Foreskin keratinocyte (primary cell): ENCODE measurements at places on chromosomes 5 and 9. TPM values are rescaled to one million over a fixed set of nuclear protein-coding genes. Genes with fewer than 3 reads are reported as not detected.

DNA sequence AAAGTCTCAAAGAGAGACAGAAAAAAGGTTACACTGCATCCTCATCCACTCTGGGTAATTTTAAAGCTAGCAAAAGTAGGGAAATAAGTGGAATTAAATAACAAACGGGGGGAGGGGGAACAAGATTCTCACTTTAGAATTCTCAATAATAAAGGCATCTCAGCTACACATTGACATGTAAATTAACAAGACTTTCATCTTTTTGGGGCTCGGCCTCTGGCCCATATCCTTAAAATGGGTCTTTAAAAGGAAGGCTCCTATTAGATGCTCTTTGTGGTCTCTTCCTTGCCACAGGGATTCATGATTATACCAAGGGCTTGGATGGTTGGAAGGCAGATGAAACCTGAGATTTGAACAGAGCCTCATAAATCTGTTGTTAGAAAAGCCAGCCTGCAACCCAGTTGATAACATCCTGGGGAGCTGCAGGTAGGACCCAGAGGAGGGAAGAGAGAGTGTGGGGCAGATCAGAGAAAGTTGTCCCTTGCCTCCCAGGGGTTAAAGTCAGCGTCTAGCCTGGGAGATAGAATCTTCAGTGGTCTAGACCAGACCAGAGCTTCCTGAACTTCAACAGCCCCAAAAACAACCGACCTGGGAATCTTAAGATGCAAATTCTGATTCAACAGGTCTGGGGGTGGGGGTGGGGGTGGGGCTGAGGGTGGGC is 135.9 kb downstream of the GCNT1 start:
- no peak for DNase-seq

- DNase-seq: no peak
Measured at GRCh38 chr5:62935660-62936059, 357.0 kb downstream of the LRRC70 start.

DNA sequence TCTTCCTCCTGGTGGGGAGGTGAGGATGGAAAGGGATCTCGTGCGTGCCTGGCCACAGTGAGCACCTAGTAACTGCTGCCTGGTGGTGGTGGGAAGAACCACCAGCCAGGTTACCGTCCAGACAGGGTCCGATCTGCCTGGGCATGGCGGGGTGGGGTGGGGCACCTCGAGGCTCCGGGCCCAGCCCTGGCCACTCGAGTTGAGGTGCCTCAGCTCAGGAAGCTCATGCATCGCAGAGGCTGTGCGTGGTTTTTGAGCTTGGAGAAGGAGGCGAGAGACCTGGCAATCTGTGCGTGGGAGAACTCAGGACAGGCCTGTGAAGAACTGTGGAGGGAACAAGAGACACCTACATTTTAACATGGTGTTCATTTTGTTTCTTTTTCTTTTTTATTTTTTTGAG is 31.0 kb upstream of the FIBCD1 start:
- DNase-seq: no peak

The SLC25A2 gene
- not detected in 2 replicates for total RNA-seq

DNA sequence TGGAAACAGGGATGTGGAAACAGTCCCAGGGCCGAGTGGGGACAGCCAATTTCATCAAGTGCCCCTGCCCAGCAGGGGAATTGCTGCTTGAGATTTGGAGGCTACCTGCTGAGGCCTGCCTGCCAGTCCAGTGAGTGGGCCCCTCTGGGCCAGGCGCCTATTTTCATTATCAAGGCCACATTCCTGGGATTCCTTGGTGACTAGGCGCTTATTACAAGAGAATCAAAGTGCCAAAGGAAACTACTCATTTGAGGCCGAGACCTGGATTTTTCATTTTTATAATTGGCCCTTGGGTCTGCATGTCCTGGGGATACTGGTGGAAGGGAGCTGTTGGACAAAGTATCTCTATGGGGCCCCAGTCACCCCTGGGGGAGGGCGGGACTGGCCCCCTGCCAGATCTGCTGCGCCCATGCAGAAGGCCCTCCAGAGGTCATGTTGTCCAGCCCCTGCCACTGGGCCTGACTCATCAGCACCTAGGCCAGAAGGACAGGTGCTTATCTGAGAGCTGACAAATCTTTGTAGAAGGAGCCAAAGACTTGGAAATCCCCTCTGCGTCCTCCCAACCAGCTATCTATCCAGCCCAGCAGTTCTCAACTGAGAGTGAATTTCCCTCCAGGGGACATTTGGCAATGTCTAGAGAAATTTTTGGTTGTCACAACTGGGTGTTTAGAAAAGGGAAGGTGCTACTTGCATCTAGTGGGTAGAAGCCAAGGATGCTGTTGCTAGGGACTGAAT is 45.6 kb downstream of the FOXI1 start:
- peak; percentile 91 for DNase-seq

DNA sequence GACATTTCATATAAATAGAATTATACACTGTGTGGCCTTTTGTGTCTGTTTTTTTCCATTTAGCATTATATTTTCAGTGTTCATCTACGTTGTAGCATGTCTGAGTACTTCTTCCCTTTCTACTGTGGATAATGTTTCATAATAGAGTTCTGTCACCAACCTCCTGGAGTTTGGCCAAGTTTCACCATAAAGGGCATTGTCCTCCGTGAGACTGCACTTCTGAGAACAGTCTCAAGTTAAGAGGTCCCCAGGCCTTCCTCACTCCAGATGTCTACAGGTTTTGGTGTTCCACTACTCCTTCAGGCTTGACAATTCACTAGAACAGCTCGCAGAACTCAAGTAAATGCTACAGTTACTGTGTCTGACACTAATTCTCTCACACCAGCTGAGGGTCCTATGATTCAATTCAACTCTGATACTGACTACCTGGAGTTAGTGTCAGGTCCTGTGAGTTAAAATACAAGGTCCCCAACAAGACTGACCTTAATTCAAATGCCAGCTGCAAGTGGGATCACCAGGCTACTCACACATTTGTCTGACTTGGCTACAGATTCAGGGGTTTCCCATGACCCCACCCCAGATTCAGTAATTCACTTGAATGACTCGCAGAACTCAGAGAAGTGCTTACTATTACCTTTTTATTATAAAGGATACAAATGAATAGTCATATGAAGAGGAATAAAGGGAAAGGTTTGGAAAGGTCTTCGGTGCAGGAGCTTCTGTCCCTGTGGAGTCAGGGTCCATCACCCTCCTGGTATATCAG is 31.1 kb downstream of the SLC35A4 start:
- DNase-seq: no peak

- DNase-seq: no peak
Measured at GRCh38 chr5:37735649-37736347, 104.0 kb downstream of the GDNF start.

The TMEM252 gene
- total RNA-seq: not detected in 2 replicates

- peak; percentile 76 for DNase-seq
Measured at GRCh38 chr5:130795037-130795436, 370.0 kb downstream of the HINT1 start.

GRCh38 chr5:111680737-111681413 is 76.1 kb downstream of the NREP start:
- peak; percentile 82 for DNase-seq

The ANKRD34B gene
- total RNA-seq: not detected in 2 replicates

GRCh38 chr5:119385136-119385535 is 29.3 kb downstream of the TNFAIP8 start:
- no peak for DNase-seq

The OR4F3 gene
- total RNA-seq: not detected in 2 replicates

The SLC23A1 gene
- not detected in 2 replicates for total RNA-seq

DNA sequence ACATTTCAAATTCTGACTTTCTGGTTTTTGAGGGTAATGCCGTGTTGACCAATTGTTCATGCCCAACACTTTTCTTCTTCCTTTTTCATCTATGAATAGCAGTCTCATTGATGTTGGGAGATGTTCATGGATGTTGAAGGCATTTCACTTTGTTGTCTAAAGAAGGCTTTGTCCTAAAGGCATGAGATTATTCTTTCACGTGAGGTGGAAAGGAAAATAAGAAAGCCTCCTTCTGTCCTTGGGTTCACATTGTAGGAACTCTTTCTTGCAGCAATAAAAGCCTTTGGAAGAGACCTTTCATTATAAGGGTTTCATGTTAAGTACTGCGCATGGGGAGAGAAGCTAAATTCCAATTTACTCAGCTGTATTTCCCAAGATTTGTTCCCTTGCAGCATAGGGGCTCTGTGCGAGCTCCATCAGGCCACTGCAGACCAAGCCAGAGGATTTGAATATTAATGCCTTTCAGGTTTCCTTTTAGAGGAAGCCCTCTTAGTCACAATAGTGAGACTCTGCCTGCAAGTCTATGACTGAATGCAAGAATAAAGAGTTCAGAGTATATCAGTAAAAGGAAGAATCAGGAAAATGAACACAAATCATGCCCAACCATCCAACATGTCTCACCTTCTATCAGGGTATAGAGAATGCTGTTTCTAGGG is 274.6 kb downstream of the TMEM38B start:
- DNase-seq: no peak

- DNase-seq: no peak
Measured at GRCh38 chr5:1526190-1526631, 2.5 kb upstream of the LPCAT1 start.

- DNase-seq: peak; percentile 64
Measured at GRCh38 chr5:54309691-54310432, 511 bp downstream of the ARL15 start.

DNA sequence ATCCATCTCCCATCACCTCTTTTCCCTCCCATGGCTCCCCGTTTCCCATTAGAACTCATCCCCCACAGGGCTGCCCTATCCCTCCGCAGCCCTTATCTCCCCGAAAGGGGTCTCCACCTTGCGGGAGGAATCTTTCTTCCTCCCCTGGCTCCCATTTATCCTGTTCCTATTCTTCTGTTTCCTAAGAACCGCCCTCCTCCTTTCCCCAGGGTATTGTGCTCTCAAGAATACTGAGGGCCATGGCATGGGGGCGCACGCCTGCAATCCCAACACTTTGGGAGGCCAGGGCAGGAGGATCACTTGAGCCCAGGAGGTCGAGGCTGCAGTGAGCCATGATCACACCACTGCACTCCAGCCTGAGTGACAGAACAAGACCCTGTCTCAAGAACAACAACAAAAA is 665 bp downstream of the CD72 start:
- no peak for DNase-seq

The TMC1 gene
- total RNA-seq: not detected in 2 replicates

- no peak for DNase-seq
Measured at GRCh38 chr5:50655067-50655809, 11.2 kb upstream of the PARP8 start.

The OMD gene
- not detected in 2 replicates for total RNA-seq

DNA sequence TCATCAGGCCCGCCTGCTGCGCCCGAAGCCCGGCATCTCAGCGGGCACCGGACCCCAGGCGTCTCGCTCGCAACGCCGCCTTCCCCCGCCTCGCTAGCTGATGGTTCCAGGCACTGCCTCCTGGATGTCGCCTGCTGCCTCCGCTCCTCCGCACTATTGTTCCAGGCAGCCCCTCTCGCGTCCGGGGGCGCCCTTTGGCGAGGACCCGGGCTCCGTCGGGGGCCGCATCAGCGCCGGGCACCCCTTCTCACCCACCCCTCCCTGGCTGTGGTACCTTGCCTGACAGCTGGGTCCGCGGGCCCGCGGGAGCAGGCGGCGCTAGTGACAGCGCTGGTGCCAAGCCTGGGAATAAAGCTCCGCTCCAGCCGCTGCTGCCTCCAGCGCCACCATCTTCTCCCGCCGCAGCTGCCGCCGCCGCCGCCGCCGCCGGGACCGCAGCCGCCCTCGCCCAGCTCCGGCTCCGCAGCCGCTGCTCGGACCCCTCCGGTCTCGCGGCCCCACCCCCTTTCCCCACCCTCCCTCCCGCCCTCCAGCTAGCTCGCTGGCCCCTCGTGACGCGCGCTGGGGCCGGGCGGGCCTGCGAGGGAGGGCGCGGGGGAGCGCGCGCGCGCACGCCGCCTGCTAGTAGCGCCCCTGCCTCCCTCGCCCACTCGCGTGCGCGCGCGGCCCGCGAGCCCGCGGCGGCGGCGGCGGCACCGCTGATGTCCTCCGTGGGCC is at the start of gene APBA1:
Gene APBA1, minus strand, starts transcription at position 493 of the 717 bp plus-strand sequence.
- no peak for DNase-seq

DNA sequence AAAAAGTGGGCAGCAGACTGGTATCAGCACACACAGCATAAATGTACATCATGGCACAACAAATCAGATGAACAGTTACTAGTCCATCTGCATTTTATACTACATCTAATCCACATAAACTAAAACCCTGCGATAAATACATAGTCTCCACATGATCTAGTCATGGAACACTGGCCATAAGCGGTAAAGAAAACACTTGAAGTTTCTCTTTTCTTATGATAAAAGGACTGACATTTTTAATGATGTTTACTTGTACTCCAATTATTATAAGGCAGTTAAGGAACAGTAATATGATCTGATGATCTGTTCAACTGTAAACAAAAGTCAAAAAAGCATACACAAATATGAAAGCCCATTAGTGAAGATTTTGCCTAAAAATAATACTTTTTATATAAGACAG is 112.5 kb downstream of the MPDZ start:
- DNase-seq: no peak

DNA sequence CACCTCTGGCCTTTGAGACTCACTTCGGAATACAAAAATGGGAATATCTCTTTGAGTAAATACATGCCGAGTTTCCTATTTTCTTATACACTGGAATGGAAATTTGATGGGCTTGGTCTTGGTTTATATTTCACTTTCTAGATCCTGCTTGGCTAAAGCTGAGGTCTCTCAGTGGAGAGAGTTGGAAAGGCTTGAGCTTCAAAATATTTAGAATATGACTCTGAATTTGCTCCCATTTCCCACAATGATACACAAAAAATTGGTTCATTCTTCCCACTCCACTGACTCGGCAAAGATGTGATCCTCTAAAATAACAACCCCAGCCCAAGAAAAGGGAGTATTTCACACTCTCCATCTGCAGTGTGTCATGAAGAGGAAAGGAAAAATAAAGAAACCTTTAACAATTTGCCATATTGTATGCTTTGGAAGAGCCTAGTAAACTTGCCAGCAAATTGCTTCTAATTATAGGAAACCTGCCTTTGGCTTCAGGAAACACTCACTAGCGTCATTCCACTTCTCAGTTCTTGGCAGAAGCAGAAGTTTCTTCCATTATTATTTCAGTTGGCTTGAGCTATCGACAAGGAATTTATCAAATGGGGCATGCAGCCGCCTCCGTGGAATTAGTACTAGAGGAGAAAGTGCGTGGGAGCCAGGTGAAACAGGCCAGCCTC is 302.9 kb downstream of the NSG2 start:
- DNase-seq: no peak

The INPP5E gene
- 11.5 and 12.6 TPM in 2 replicates for total RNA-seq

The ZBTB6 gene
- total RNA-seq: 9.7 and 10.3 TPM in 2 replicates

- DNase-seq: no peak
Measured at GRCh38 chr9:7316166-7316795, 483.3 kb downstream of the DMAC1 start.

- peak; percentile 71 for DNase-seq
Measured at GRCh38 chr5:17203329-17204132, 13.9 kb upstream of the BASP1 start.

- peak; percentile 17 for DNase-seq
Measured at GRCh38 chr9:107173422-107174180, 109.5 kb upstream of the RAD23B start.

DNA sequence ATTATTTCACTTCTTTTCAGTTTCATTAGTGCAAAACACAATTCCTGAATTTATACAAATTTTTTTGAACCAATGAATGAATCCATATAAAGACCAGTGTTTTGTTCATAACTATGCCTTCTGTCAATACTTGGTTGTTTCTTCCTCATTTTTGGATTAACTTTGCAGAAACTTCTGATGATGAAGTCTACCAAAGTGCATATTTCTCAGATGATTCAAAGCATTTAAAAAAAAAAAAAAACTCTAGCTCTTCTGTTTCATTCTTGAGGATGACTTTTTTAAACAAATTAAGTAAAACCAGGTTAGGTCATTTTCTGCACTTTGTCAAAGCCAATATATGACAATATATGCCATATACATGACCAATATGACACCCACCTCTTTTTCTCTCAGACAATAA is 92.6 kb downstream of the CHSY3 start:
- peak; percentile 55 for DNase-seq
